SJSA1 (cell line): ENCODE measurements at places on chromosomes 6 and 20. TPM values are rescaled to one million over a fixed set of nuclear protein-coding genes. Genes with fewer than 3 reads are reported as not detected.

DNA sequence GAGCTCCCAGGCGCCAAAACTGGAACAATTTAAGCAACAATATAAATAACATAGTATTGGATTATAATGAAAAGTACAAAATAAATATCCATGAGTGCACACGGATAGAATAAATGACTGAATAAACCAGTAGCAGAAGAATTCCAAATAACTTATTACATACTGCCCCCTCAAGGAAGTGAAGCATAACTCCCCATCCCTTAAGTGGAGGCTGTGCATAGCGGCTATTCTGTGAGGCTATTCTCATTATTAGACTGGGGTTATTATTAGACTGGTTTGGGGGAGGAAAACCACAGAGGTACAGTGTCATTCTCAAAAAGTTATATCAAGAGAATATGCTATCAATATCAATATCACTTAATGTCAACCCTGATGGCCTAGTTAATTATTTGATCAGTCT lies 94.4 kb upstream of the SIRPA start:
- no peak for DNase-seq

TFAP2A gene
- total RNA-seq = 5.8 and 10.2 TPM in 2 replicates

DNA sequence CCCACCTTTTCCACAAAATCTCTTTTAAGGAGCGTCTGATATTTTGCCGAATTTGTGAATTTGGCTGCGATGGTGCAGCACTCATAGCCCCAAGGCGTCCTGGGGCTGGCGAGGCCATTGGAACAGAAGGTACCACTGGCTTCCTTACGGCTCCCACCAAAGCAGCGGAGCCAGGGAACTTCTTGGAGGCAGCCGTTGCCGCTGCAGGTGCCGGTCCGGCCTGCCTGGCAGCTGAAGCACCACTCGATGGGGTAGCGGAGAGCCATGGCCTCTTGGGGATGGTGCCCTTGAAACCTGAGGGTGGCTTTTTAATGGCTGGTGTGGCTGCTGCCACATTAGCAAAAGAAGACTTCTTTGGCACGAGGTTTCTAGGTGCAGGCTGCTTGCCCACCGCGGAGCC lies 29.8 kb downstream of the DIDO1 start:
- DNase-seq = no peak

COL19A1 gene
- total RNA-seq = not detected in 2 replicates

DNA sequence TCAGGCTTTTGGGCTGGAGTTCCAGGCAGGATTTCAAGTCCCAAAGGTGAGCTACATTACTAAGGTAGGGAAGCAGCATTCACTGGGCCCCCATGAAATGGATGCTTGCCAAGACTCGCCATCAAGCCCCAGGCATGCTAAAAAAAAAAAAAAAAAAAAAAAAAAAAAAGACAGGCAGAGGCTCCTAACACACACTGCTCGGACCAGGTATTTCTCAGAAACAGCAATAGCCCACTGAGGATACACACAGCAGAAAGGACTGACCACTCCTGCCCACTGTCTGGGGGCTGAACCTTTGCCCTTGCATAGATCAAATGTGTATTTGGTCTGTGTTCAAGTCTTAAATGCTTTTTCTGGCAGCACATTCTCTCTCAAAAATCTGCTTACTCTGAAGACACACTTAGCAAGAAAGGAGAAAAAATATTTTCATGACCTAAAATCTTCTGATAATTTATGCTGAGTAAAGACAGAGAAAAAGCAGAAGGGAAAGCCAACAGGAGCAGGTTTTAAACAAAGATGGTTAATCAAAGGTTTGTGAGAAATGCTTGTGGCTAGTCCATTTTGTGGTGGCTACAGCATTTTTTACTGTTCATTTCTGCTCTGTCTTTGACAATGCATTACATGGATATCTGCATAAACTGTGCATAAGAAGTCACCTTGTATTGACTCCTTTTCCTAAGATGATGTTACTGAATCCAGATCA lies 37.9 kb upstream of the BEND6 start:
- DNase-seq = no peak

DNA sequence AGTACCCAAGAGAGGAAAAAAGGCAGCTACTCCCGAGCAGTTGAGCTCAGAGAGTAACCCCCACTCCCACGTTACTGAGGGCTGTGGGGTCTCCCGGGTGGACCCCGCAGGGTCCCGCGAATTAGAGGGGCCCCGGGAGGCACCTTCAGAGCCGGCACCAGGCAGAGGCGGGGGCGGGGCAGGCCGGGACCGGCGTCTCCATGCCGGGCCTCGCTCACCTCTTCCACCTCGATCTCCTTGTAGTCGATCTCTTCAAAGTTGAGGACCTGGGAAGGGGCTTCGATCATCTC lies 381 bp downstream of the MAP3K7 start:
- no peak for DNase-seq

DNA sequence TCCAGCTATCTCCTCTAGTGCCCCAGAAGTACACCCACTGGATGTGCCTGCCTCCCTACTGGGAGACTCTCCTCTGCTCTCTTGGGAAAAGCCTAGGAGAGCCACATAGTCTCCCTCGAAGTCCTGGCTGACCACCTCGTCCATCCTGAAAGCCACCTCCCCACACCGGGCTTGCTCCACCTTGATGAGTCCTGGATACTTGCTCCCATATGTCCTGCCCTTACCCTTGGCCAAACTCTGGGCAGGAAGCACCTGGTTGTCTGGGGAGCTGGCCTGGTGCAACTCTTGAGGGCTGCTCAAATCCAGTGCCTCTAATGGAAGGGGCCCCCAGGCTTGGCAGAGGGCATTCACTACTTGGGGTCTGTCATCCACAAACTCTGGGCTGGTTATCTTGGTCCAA lies 19.3 kb downstream of the KIAA1755 start:
- DNase-seq = no peak

RIPPLY2 gene
- total RNA-seq = not detected in 2 replicates

DNA sequence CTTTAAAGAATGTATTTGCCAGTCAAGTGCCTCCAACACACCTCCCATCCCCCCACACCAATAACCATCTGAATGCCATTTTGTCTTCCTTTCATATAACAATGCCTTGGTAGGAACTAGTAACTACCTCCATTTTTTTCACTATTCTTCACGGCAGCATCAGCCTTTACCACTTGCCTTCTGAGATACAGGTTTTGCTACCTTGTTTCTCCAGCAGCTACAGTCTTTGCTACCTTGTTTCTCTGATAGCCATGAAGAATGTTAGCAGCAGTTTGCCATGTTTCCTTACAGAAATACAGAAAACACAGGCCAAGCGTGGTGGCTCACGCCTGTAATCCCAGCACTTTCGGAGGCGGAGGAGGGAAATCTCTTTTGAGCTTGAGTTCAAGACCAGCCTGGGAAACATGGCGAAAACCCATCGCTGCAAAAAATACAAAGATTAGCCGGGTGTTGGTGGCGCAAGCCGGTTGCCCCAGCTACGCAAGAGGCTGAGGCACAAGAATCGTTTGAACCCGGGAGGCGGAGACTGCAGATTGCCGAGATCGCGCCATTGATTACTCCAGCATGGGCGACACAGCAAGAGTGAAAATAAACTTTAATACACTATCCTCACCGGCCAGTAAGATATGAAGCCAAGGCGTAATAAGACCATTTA lies 100.9 kb downstream of the HFE start:
- DNase-seq = no peak

MPC1 gene
- total RNA-seq = 87.8 and 127 TPM in 2 replicates

GRCh38 chr6:117557951-117558350 lies 44.4 kb downstream of the GOPC start:
- no peak for DNase-seq

GSTA3 gene
- not detected in 2 replicates for total RNA-seq

GRCh38 chr6:11424395-11425034 lies 113.0 kb upstream of the TMEM170B start:
- no peak for DNase-seq

APMAP gene
- 163 and 167 TPM in 2 replicates for total RNA-seq

PDSS2 gene
- total RNA-seq = 11.5 and 11.9 TPM in 2 replicates

DNA sequence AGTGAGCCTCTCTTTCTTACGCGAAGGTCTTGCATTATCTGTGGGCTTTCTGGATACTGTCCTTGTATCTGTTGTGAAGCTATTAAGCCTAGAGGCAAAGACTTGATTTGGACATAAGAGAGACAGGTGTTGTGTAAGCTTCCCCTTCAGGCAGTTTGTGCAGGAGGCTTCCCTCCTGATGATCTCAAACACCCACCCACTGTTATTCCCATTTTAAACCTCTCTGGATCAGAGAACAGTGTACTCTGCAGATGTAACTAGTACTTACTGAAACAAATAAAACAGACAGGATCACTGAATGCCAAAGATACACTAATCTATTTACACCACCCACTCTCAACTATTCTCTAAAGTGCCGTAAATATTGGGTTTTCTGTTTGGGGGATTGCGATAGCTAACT lies 113.8 kb upstream of the RAB32 start:
- no peak for DNase-seq

- no peak for DNase-seq
Measured at GRCh38 chr6:20509212-20509611, 25.0 kb upstream of the CDKAL1 start.

MATN4 gene
- total RNA-seq = 0.50 TPM in 1 of 2 replicates, not detected in the other

DXO gene
- total RNA-seq = 13.1 and 17.4 TPM in 2 replicates

DNA sequence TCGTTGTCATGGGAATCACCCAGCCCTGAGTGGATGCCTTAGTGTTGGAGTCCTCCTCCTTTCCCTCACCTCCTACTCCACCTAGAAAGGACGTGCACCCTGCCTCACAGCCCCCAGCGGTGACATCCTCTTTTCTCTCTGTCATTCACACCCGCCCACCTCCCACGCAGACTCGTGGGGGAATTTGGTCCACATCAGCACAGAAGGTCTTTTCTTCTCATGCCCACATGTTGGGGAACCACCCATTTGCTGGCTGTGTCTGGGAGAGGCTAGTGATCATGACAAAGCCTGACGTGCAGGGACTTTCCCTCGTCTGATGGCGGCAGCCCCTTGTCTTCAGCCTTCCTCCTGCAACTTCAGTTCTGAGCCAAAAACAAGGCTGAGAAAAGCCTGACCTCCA lies 96.0 kb upstream of the CNKSR3 start:
- no peak for DNase-seq
